ENCODE measurements at places on chromosomes 6 and 20.

DNA sequence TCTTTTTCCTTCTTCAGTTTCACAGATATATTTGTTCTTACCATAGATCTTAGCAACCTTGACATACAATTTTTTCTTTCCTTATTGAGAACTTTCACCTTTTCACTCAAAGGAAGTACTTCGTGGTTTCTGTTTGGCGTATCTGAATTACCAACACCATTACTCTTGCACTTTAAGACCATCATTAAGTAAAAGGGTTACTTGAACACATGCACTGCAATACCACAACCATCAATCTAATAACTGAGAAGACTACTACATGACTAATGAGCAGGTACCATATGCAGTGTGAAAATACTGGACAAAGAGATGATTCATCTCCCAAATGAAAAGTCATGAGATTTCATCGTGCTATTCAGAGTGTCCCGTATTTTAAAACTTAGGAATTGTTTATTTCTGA is 21.7 kb upstream of the SENP6 start:
- no peak for DNase-seq

- DNase-seq, result no peak
These were observed 555.4 kb upstream of the AGPAT4 start for GRCh38 chr6:161829291-161829729.

- peak; percentile 54 for DNase-seq
These were observed 5.3 kb upstream of the COL12A1 start for GRCh38 chr6:75210885-75211739.

GRCh38 chr20:37615340-37616109 is 78.3 kb upstream of the CTNNBL1 start:
- DNase-seq, result peak; percentile 80

DNA sequence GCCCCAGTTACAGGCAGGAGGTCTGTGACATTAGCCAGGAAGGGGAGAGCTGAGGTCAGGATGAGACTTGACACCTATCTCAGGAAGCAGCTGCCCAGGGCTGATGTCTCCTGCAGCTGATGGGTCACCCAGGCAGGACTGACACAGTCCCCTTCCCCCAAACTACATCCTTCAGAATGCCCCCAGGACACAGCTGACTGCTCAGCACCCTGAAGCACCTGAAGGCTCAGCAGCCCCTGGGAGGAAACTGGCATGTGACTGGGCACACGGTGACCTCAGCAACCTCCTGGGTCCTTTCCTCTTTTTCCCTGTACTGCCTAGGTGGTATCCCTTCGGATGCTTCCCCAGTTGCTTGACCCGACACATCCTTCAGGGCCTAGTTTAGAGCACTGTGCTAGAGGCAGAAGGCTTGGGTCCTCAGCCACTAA is 1.9 kb downstream of the SDC4 start:
- no peak for DNase-seq

DNA sequence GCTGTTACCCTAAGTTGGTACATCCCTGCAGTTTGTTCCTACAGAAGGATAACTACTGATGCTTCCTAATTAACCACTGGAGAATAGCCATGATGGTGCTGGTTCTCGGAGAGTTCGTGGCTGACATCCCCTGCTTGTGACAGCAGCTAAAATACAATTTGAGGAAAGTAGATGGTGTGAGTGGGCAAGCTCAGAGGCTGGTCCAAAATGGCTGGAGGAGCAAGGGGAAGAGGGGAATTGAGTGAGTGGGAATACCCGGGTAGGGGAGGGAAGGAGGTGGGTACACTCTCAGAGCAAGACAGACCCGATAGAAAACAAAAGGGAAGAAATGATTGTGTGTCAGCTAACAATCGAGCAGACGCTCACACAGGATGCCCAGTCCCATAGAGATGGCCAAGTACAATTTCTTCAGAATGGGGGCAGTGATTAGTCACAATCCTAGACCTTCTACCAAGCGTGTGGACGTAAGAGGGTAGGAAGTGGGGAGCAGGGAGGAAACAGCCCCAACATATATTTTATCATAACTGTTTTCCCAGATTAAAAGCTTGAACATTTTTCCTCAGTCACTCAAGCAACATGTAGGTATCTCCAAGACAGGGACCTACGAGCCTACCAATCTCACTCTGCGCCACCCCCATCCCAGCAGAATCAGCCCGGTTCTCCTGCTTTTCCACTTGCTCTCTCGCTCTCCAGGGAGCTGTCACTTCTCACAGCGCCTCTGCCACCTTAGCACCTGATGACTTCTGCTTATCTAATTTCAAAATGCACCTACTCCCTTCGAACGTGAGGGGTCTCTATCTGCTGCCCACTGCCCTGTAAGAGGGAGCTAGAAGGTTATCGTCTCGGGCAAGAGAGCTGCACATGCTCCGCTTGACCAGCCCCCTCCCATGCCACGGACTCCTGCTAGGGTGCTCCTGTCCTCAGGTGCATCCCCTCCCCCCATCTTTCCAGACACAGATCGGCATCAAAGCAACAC is 26.2 kb downstream of the RIPOR2 start:
- DNase-seq, result no peak

GRCh38 chr6:1610497-1611321 is 994 bp downstream of the FOXC1 start:
- DNase-seq, result no peak

- no peak for DNase-seq
These were observed 21.1 kb downstream of the SPTLC3 start for GRCh38 chr20:13029687-13030375.

- no peak for DNase-seq
These were observed 50.2 kb downstream of the FYN start for GRCh38 chr6:111823012-111823411.

- DNase-seq, result peak; percentile 90
These were observed 49.3 kb downstream of the EZR start for GRCh38 chr6:158769771-158770432.

- no peak for DNase-seq
These were observed 15.2 kb downstream of the COL19A1 start for GRCh38 chr6:69881322-69882151.

DNA sequence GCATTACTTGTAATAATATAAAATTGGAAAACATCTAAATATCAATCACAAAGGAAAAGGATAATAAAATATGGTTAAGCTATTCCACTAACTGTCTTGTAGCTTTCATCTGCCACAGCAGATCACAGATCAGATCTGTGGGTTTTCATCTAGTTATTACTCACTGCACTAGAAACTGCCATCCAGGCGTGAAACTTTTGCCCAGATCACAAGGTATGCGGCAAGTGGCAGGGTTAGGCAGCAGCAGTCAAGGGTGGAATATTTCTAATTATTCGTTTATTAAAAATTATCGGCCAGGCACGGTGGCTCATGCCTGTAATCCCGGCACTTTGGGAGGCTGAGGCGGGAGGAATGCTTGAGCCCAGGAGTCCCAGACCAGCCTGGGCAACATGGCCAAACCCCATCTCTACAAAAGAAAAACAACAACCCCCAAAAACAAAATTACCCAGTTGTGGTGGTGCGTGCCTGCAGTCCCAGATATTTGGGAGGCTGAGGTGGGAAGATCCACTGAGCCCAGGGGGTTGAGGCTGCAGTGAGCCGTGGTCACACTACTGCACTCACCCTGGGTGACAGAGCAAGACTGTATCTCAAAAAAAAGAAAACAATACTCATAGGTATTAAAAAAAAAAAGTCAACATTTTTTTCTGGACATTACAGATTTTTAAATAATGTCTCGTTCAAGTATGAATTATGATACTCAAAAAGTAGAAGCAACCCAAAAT is 32.1 kb downstream of the BEND3 start:
- DNase-seq, result no peak

DNA sequence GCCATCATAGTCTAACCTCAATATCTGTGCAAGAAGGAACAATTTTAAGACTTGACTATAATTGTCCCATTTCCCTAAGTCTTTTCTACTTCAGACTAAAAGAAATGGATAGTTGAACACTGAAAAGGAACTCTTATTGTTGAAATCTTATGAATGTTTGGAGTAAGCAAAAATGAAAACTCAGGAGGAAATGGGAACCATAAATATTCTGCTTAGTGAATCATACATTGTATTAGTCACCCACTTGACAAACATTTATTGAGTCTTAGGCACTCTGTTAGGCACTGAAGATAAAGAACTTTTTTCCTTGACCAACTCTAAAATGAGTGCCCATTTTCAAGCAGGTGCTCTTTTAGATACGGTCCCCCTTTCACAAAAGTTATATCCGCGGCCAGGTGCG is 8.7 kb downstream of the CCDC170 start:
- DNase-seq, result no peak

GRCh38 chr20:16710781-16711180 is 19.0 kb upstream of the SNRPB2 start:
- DNase-seq, result no peak

- DNase-seq, result no peak
These were observed 517.8 kb downstream of the PKHD1 start for GRCh38 chr6:51569594-51569993.

DNA sequence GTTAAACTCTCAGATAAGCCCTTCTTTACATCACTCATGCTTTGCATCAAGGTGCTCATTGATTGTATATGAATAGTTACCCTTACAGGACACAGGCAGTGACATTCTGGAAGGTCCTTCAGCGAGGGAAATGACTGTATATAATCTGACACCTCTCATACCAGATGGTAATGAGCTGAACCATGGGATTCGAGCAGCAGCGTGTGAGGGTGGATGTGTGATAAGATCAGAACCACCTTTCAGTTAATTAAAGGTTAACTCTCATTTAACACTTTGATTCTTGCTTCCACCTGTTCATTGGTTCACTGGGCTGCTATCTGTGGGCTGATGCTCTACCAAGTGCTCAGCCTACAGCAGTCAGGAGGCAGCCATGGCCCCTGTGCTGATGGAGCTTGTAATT is 24.2 kb downstream of the NEDD9 start:
- DNase-seq, result no peak

GRCh38 chr6:151553416-151554165 is 59.8 kb downstream of the CCDC170 start:
- DNase-seq, result no peak

GRCh38 chr6:28940294-28940857 is 16.6 kb upstream of the TRIM27 start:
- peak; percentile 49 for DNase-seq

DNA sequence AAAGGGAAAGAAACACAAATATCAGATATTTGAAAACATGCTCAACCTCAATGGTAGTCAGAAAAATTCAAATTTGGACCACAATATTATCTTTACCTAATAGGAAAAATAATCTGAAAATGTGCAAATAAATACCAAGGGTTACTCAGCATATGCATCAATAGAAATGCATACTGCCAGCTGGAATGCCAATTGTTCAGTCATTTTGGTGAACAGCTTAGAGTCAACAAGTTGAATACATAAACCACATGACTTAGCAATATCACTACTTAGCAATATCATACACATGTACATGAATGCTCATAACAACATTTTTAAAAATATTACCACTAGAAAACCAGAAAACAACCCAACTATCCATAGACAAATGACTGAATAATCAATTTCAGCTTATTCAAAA is 212.7 kb downstream of the PTPRK start:
- no peak for DNase-seq

- peak; percentile 80 for DNase-seq
These were observed 5.5 kb upstream of the TFAP2D start for GRCh38 chr6:50707652-50708300.

- no peak for DNase-seq
These were observed 42.3 kb downstream of the CHMP4B start for GRCh38 chr20:33853507-33853813.

GRCh38 chr6:31317036-31317435 is 39.9 kb downstream of the HLA-B start:
- peak; percentile 5 for DNase-seq

DNA sequence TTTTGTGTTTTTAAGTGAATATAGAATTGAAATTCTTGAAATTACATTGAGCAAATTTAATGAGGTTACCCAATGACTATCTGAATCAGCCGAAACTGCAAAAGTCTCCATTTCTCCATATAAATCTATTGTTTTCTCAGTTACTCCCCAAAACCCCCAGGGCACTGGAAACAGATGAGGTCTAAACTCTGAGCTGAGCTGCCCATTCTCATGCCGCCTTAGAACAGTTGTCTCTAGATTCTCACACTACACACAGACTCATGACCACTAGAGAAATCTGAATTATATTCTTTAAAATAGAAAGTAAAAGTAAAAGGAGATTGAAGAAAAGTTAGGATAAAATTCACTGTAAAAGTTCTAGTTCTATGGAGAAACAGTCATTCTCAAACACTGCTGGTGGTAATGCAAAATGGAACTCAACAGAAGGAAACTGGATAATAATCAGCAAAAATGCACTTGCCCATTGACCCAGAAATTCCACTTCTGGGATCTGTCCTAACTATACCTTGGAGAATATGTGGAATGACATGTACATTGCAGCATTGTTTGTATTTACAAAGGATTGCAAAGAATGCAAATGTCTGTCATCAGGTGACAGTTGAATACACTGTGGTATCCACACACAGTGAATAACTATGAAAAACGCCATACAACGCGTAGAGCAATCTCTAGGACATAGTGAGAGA is 125.5 kb downstream of the IPCEF1 start:
- no peak for DNase-seq

DNA sequence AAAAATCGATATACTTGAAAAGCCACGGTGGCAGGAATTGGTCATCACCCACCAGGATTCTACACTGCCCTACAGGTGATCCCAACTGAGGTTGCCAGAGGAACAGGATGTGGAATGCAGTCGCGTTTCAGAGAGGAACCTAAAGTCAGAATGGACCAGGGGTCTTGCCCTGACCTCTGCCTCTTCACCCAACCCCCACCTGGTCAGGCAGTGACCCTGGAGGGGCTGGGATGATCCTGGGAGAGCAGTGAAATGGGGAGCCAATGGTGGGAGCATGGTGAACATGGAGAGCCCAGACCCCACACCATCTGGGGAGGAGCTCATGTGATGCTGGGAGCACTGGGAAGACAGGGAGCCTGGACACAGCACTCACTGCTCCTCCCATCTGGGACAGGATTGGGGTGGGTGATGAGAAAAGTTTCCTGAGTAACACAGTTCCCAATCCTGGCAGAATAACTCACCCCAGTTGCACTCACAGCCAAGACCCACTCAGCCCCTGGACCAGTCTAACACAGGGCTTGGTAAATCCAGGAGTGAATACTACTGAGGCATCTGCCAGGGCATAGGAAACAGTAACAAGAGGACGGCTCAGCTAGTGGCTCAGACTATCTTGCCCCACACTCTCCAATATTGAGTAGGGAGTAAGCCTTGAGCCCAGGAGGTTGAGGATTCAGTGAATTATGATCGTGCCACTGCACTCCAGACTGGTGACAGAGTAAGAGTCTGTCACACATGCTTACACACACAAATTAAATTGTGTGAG is 1.7 kb upstream of the ULBP2 start:
- DNase-seq, result no peak

DNA sequence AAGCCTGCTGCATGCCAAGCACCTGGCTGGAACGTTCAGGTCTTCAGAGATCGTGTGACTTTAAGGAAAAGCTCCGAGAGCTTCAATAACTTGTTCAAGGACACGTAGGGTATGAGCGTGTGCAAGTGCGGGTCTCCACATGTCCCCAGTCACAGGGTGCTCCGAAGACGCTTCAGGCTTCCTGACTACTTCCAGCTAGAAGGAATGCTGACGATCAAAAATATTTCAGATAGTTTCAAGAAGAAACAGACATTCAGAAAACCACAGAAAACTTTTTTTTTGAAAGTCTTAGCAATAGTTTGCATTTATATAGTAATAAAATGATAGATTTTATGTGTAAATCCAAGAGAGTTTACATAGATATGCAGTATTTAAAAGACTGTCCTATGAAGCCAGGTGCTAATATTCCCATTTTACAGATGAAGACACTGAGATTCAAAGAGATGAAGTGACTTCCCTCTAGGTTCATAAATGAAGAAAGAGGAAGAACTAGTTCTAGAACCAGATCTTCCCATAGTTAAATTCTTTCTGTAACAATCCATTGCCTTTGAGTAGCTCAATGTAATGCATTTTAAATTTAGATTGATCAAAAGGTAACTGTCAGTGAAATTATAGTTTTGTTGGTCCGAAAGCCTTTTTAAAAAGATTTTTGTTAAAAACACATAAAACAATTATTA is 247.6 kb downstream of the MYLK4 start:
- DNase-seq, result no peak
